ENCODE measurements at places on chromosomes 7 and 10. TPM values are rescaled to one million over a fixed set of nuclear protein-coding genes. Genes with fewer than 3 reads are reported as not detected.

NEUROG3 gene
- polyA plus RNA-seq, result not detected

DNA sequence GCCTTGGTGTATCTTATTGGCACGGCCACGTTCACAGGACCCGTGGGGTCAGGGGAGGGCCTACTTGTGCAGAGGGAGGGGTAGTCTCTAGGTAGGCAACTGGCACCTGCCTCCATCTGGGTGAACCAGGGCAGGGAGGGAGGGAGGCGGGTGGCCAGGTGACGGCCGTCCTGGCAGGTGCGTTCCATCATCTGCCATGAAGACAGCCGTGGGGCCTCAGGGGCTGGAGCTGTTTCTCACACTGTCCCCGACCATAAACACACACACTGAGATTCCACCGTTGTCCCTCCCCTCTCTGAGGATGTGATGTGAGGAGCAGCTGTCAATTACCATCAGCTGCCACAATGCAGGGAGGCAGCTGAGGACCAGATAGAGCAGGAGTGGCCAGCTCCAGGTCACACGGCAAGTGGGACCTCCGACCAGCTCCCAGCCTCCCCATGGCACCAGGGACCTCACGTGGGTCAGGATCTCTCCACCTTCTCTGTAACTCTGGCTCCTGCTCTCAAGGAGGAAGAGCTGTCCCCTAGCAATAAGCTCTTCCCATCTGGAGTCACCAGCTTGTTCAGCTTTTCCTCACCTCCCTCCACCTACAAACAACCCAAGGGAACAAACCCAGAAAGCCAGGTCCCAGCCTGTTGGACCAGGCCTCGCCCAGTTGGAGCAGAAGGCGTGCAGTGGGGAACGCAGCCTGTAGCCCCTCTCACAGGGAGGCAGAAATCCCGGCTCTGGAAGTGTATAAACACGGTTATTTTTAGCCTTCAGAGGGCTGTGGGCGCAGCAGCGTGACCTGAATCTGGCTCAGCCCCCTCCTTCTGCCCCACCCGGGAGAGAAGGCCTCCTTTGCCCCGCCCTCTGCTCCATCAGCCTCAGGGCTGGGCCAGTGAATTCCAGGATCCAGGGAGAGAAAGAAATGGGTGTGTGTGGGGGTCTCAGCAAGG is 33.1 kb downstream of the ZMIZ1 start:
- peak; percentile 64 for DNase-seq

GRCh38 chr7:50455658-50456057 is 5.5 kb upstream of the FIGNL1 start:
- no peak for DNase-seq

DNA sequence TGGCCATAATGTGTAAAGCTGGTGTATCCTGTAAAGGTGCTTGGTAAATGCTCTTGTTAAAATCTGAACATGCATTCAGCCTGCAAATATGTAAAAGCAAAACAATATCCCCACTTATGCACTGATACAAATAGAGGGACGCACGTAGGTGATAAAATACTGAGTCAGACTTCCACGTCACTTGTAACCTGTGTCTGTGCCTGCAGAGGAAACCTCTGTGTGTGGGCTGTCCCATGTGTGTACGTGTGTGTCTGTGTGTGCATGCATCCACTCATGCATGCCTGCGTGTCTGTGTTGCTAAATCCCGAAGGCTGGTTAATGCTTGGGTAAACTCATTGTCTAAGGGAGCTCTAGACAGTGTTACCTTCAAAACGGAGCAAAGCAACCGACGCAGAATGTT is 68.9 kb downstream of the KLF6 start:
- no peak for DNase-seq

WIPF3 gene
- polyA plus RNA-seq, result 1.2 TPM
